Peyer's patch (tissue), 4 donors: ENCODE measurements at places on chromosomes 5 and 9.

GRCh38 chr9:3828495-3828894 is 302.7 kb upstream of the RFX3 start:
- no peak for DNase-seq

- DNase-seq, result no peak
These were observed 41.0 kb upstream of the FBN2 start for GRCh38 chr5:128579093-128579492.

GRCh38 chr5:62791059-62791458 is 212.4 kb downstream of the LRRC70 start:
- no peak for DNase-seq

DNA sequence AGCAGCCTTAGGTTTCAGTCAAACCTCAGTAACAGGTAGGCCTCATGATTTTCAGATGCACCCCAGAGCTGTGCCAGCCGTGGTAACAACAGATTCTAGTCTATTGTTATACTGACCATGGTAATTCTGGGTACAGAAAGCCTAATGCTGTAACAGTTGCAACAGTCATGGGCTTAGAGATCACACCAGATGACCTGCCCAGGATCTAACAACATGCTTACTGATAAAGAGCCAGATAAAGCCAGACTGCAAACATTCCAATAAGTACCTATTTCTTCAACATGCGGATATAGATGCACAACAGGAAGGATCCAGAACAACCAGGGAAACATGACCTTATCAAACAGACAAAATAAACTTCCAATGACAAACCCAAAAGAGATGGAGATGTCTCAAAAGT is 42.8 kb downstream of the CERT1 start:
- DNase-seq, result no peak

- DNase-seq, result no peak
These were observed 340.2 kb downstream of the ADAMTS6 start for GRCh38 chr5:65141493-65141892.

GRCh38 chr5:113608113-113608596 is 94.7 kb downstream of the YTHDC2 start:
- no peak for DNase-seq

GRCh38 chr5:176573564-176574296 is 24.6 kb downstream of the CDHR2 start:
- DNase-seq, result peak; percentile 86
